ENCODE measurements at places on chromosomes 6 and 20.

DNA sequence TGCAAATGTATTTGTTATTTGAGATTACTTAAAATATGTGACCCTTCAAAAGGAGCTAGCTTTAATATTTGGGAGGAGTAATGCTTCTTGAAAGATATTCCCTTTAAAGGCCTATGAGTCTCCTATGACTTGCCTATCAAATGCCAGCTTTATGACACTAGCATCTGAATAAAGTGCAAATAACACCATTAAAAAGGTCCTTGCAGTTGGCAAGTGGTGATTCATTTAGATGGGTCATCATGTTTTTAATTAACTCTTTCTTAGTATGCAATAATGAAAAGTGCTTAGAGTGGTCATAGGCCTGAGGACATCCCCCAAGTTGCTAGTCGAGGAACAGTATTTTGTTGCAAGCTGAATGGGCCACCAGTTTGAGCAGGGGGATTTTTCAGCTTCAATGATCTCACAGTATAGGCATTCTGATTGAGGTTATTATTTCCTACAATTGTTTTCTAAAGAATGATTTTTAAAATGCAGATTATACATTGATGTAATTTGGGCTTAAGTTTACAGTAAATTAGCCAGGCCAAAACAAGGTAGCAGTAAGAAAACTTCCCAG is 3.7 kb upstream of the CD2AP start:
- DNase-seq, result no peak

GRCh38 chr6:140434761-140435160 is 1060.3 kb upstream of the CITED2 start:
- no peak for DNase-seq

DNA sequence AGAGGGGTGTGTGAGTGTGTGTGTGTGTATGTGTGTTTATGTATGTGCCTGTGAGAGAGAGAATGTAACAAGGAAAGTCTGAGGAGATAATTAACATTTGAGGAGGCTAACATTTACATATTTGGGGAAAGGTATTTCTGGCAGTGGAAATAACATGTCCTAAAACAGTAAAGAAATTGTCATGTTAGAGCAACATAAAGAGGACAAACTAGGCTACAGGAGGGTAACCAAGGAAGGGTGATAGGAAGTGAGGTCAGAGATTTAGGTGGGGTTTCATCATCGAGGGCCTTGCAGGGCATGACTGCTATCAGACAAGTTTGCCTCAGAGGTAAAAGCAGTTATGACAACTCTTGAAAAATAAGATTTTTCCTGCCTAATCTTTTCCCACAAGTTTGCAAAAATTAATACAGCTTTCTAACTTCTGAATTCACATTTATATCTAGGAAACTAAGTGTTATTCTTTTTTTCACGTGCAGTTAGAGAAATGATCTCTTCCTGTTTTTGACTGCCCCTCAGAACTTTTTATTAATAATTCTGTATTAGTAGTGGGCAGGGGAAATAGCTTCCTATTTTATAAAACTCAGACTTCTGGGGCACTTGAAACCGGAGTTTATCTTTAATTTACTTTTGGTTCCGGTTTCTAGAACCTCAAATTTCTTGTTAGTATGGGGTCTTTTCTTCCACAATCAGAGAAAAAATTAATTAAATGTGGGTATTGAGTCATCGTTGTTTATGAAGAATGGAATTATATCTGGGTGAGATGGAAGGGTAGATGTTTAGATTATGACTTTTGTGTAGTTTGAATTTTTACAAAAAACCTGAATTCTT is 30.5 kb upstream of the RHAG start:
- no peak for DNase-seq

GRCh38 chr6:27318973-27319372 is 6.9 kb upstream of the POM121L2 start:
- DNase-seq, result no peak

DNA sequence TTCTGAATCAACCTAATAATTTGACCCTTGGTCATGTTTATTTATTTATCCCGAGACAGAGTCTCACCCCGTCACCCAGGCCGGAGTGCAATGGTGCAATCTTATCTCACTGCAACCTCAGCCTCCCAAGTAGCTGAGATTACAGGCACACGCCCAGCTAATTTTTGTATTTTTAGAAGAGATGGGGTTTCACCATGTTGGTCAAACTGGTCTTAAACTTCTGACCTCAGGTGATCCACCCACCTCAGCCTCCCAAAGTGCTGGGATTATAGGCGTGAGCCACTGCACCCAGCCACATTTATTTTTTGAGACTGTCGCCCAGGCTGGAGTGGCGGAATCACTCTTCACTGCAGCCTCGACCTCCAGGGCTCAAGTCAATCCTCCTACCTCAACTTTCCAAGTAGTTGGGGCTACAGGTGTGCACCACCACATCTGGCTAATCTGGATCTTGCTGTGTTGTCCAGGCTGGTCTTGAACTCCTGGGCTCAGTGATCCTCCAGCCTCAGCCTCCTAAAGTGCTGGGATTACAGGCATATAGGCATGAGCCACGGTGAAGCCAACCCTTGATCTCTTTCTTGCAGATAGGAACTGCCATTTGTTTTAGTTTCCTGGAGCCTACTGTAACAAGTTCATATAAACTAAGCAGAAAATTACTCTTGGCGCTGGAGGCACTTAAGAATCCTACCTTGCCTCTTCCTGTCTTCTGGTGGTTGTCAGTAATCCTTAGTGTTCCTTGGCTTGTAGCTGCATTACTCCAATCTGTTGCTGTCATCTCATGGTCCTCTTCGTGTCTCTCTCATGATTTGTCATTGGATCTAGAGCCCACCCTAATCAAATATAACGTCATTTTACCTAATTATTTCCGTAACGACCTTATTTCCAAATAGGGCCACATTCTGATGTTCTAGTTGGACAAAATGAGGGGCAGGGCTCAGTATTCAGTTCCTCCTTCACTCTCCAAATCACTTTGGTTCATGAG is 2.3 kb downstream of the RPS18 start:
- DNase-seq, result no peak

GRCh38 chr6:170248861-170249600 is 41.8 kb downstream of the DLL1 start:
- no peak for DNase-seq

DNA sequence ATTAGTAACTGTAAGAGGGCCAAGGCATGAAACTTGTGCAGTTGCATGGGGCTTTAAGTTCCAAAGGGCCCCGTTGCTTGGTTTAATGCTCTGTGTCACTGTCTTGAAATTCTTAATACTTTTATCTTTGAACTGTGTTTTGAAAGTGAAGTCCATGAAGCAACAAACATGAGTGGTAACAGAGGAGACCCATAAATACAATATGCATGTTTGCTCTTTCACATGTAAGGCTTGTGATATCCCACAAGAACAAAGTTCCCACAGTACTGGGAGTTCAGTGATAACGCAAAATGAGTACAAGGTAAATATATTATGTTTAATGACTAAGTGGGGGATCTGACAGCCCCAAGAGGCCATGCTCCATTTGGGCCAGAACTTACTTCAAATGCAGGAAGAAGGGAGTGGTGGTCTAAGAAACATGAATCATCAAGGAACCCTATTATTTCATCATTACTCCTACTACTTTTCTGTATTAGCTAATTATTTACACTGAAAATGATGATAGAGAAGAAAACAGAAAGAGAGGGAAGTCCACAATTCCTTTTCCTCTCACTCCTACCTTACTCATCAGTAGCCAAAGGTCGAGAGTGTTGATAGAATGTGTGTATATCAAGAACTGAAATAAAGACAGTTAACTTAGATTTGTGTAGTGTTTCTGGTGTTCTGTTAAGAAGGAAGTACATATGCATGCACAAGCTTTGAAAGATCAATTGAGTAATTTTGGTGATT is 157.3 kb downstream of the PHF3 start:
- no peak for DNase-seq

Data from T-helper 9 cell (primary cell).